ENCODE measurements at places on chromosomes 2 and 18.

GRCh38 chr2:16038621-16039020, 98.3 kb downstream of the MYCN start:
- DNase-seq, result no peak

DNA sequence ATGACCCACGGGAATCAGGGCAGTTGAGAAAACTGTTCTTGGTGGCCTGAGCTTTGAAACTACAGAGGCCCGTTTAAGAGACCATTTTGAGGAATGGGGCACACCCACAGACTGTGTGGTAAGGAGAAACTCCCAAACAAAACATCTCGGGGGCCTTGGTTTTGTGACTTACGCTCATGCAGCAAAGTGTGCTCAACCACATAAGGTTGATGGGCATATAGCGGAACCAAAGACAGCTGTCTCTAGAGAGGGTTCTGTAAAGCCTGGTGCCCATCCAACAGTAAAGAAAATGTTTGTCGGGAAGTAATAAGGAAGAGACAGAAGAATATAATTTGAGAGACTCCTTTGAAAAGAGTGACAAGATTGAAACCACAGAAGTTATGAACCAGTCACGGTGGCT, 5.4 kb downstream of the MRO start:
- DNase-seq, result no peak

GRCh38 chr2:30981096-30981495, 157.1 kb downstream of the GALNT14 start:
- DNase-seq, result no peak

- no peak for DNase-seq
Measured at GRCh38 chr2:217798191-217798590, 204.6 kb downstream of the TNS1 start.

GRCh38 chr18:36872329-36872728, 43.4 kb downstream of the KIAA1328 start:
- DNase-seq, result no peak

GRCh38 chr2:107529146-107529545, 297.5 kb upstream of the RGPD4 start:
- DNase-seq, result no peak

- no peak for DNase-seq
Measured at GRCh38 chr2:206259376-206260187, 14.9 kb upstream of the ZDBF2 start.

DNA sequence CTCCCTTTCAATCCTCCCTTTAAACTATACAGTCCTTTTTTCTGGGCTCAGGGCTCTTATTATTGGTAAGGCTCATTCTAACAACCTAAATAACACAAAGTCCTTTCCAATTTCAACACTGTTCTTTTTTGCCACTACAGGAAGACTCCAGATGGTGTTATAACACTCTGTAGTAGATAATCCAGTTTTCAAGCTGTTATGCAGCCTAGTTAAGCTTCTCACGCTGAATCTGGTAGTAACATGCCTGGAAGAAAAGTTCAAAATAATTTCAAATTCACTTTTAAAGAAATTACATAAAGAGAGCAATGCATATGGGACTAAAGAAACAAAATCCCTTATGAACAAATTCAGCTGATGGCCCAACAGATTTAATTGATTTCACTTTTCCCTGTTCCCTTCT, 3.2 kb upstream of the MPP4 start:
- no peak for DNase-seq

- no peak for DNase-seq
Measured at GRCh38 chr2:177610813-177611212, 218.2 kb downstream of the AGPS start.

DNA sequence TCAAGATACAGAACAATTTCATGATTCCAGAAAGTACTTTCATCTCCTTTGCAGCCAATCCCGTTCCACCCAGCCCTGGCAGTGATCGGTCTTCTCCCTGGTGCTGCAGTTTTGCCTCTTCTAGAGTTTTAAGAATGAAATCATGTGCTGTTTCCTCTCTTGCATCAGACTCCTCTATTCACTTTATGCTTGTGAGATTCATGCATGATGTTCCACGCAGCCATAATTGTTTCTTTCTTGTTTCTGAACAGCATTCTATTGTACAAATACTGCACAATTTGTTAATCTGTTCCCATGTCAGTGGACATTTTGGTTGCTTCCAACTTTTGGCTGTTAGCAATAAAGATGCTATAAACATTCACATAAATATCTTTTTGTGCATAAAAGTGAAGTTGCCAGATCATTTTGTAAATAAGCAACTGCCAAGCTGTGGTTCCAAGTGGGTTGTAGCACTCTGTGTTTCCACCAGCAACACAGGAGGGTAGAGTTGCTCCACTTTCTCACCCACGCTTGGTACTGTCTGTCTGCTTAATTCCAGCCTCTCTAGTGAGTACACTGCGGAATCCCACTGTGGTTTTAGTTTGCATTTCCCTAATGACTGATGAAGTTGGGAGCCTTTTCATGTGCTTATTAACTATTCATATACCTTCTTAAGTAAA, 104.5 kb downstream of the TWIST2 start:
- no peak for DNase-seq

GRCh38 chr2:132979339-132980093, 309.5 kb upstream of the LYPD1 start:
- DNase-seq, result no peak

DNA sequence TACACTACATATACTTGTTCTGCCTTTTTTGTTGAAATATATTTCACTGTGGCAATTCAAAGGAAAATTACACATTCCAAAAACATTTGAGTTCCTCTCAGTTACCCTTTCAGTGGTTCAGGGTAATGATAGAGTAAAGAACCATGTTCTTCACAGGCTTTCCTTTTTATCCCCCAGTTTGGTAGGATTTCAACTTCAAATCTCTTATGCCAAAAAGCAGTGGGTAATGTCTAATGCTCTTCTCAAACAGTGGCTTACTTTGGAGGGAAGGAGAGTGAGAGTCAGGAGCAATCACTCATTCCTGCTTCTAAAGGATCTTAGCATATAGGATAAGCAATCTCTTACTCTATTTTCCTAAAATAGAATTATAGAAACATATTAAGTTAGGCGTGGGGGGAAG, 290.6 kb downstream of the ZEB2 start:
- DNase-seq, result no peak

DNA sequence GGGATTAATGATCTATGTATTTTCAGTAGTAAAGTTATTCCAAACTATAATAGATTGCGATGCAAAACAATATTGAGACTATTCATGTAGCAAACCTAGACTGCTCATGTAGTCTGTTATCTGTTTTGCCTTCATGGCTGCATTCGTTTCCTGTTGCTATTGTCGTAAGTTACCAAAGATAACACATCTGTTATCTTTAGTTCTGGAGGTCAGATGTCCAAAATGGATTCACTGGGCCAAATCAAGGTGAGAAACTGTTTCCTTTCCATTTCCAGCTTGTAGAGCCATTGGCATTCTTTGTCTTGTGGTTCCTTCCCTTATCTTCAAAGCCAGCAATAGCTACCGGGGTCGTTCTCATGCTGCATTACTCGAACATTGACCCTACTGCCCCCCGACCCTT, 20.9 kb downstream of the ITGAV start:
- no peak for DNase-seq

DNA sequence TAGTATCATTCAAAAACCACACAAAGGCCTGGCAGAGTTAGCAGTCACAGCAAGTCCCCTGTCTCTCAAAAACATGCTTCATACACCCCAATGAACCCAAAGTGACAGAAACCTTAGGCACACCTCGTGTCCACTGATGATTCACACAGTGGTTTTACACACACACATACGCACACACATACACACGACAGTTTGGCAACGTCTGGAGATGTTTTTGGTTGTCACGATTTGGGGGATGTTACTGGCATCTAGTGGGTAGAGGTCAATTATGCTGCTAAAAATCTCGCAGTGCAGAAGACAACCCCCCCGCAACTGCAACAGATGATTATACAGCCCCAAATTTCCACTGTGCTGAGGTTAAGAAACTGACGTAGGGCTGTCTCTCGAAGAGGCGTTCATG, 72.9 kb upstream of the PARD3B start:
- no peak for DNase-seq

DNA sequence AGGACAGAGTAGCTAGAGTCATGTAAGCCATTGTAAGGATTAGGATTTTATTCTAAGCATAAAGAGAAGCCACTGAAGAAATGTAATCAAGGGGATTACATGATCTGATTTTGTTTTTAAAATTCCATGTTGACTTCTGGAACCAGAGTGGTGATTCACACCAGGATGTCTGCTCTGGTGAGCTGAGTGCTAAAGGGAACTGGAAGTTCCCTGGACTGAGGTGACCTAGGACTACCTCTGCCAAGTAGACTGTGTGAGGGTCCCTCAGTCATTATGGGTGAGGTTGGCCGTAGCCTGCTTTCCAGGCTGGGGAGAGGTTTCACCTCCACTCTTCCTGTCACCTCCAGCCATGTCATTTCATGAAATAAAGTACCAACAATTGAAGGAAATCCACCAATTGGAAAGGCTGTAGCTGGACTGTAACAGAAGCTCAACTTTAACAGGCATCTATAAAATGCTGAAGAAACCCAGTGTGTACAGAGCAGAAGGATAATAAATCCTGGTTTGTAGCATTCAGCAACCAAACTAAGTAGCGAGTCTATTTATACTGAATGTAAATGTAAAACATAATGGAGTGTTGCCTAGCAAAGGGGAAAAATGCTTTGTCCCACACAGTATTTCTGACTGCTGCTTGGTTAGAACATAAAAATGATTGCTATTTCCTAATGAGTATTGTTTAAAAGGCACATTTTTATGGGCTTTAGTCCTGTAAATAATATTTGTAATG, 507.4 kb upstream of the PKDCC start:
- no peak for DNase-seq

DNA sequence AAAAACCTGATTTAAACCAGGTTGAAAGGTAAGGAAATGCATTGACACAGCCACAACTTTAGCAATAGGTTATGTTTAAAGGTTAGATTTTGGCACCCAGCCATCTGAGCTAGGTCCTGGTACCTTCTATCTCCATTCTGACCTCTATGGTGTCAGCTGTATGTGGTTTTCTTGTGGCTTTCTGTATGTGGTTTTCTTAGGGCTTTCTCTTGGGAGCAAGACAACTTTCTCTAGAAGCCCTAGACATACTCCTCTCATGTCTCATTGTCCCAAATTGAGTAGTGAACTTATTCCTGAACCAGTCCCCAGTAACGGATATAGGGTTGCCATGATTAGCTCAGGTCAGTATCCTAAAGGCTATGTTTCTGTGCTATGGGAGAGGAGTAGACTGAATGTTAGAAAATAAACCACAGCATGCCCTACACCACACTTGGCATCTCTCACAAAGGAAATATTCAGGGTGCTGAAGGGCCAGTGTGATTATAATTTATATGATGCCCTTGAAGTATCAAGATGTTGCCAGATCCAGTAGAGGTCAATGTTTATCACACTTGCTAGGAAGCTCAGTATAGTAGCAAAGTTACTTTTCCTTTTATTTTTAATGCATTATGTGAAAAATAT, 176.1 kb downstream of the CAPN13 start:
- DNase-seq, result no peak

DNA sequence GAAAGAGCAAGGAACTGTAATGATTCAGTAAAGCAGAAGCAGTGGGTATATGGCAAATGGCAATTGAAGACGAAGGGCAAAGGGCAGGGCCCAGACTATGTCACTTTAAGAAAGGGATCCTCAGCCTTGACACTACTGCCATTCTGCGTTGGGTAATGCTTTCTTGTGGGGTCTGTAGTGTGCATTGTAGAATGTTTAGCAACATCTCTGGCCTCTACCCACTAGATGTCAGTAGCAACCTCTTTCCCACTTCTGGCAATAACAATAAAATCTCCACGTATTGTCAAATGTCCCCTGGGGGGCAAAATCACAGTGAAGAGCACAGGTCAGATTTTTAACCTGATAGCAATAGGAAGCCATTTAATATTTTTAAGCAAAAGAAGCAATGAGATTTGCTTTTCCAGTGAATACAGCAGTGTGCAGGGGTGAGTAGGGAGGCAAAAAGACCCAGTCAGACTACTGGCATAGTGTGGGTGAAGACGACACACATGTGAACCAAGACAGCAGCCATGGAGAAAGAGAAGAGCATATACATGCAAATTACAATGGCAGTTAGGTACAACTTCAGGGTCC, 209.5 kb downstream of the DYM start:
- DNase-seq, result no peak

- no peak for DNase-seq
Measured at GRCh38 chr2:174635015-174635593, 37.5 kb upstream of the WIPF1 start.

DNA sequence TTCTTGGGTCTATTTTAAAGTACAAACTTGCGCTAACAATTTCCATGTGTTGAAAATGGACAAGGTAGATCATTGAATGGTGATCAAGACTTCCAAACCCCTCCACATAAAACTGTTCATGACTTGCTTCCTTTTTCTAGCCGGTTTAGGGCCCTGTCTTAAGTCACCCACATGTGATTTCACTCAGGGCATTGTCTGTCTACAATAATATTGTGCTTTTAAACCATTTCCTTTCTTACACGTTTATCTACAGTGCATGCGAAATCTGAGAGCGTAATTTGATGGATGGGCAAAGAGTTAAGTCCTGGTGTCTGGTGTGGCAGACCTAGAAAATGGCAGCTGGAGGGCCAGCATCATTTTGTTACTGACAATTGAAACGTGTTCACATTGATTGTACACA, 2.0 kb upstream of the ZNF516 start:
- no peak for DNase-seq
